ENCODE measurements at places on chromosomes 13 and 19.

DNA sequence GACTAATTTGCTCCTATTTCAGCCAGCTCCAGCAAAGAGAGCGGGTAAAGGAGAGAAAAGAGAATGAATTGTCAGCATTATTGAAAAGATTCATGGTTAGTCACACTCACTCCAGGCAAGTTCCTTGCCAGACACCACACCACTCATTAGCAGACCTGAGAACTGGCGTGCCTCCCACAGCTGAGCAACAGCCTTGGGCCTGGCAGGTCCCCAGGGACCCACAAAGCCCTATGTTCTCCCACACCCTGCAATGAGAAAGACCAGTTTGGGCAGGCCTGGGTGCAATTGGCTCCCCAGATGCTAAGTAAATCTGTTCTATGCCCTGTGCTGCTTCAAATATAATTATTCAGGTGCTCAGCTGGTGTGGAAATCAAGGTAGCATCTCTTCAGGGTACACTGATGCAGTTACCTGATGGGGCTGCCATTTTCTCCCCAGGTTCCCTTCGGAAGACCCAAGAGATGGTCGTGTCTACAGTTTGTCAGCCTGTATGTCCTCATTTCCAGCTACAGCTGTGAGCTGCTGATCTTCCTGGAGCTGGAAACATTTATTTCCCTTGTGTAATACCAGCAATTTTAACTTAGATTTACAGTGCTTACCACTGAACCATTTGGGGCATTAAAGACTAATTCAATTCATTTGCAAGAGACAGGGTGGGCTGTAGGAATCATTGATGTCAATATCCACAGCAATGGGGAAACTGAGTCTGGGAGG, 405.0 kb downstream of the COG6 start:
- no peak for DNase-seq

DNA sequence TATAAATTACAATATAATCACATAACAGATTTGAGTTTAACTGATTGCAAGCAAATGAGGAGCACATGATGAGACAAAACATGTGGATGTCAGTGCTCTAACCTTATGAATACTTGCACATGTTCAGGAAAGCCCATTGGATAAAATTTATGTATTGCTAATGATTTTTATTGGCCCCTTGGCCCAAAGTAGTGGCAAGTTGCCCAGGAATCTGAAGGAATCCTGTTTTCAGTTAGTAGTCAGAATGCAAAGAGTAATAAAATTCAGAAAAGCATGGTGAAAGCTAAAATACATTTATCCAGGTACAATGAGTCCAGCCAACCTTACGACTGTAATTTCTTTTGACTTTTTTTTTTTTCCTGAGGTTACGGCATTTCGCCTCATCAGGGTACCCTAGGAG, 1539.4 kb downstream of the EFNB2 start:
- no peak for DNase-seq

DNA sequence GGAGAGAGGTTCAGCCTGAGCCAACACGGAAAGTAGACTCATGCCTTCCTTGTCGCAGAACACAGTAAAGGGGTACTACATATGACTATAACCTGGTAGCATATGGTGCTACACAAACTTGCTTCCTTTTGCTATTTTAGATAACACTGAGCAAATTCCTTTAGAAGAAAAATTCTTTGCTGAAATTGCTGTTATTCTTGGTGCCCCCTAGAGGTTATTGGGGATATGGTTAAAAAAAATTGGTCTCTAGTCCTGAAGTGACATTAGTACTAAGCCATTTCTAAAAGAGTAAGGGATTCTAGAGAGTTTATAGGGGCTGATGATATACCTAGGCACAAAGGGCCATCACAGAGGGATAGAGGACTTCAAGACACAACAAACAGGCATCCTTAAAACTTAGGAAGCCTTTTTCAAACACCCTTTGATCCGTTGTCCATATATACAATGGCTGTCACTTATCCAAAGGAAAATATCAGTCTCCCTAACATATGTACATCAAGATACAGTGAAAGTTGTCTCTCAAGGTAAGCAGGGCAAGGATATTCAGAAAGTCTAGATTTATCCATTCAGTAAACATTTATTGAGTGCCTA, 13.9 kb upstream of the HS6ST3 start:
- DNase-seq = no peak

- no peak for DNase-seq
Measured at GRCh38 chr13:111166882-111167675, 52.0 kb downstream of the ARHGEF7 start.

DNA sequence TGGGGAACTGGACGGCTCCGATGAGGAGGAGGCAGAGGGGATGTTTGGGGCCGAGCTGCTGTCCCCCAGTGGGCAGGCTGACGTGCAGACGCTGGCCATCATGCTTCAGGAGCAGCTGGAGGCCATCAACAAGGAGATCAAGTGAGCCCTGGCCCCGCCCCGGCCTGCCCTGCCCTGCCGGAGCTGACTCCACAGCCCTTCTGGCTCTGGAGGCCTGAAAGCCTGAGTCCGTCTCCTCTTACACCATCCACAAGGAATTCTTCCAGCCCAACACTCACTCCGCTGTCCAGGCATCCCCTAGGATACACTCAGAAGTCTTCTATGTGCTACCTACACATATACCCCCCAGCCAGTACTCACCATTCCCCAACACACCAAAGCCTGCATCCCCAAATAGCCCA, 17.4 kb downstream of the PPFIA3 start:
- DNase-seq = no peak

- DNase-seq = no peak
Measured at GRCh38 chr13:109276261-109276660, 510.1 kb downstream of the IRS2 start.
